ENCODE measurements at places on chromosomes 11 and 22. TPM values are rescaled to one million over a fixed set of nuclear protein-coding genes. Genes with fewer than 3 reads are reported as not detected.

Gene HSPB2
- not detected for total RNA-seq

GRCh38 chr11:69099180-69099579 lies 50.4 kb downstream of the TPCN2 start:
- no peak overlapping the region for H3K4me3 ChIP-seq
- no peak overlapping the region for H3K27ac ChIP-seq
- H3K36me3 ChIP-seq = no peaks in the 10 kb centered on the region
- no peak for DNase-seq

GRCh38 chr22:26763633-26764361 lies 106.4 kb downstream of the MIAT start:
- H3K36me3 ChIP-seq = no peaks in the 10 kb centered on the region
- H3K4me1 ChIP-seq = no peaks in the 10 kb centered on the region
- H3K27ac ChIP-seq = no peak overlapping the region

- DNase-seq = no peak
- no peak overlapping the region for H3K4me3 ChIP-seq
- H3K27ac ChIP-seq = no peak overlapping the region
Measured at GRCh38 chr11:13859892-13860291, 102.6 kb upstream of the SPON1 start.

- no peaks in the 10 kb centered on the region for H3K27me3 ChIP-seq
- peaks cover 15% of the 10 kb centered on the region for H3K36me3 ChIP-seq
- peak overlapping the region; percentile 38 for H3K27ac ChIP-seq
Measured at GRCh38 chr22:36369922-36370791, 17.6 kb downstream of the MYH9 start.

- no peak for DNase-seq
- no peaks in the 10 kb centered on the region for H3K4me1 ChIP-seq
- H3K27ac ChIP-seq = no peak overlapping the region
- H3K4me3 ChIP-seq = no peak overlapping the region
- H3K27me3 ChIP-seq = no peaks in the 10 kb centered on the region
Measured at GRCh38 chr22:49077036-49077393, 750.7 kb downstream of the BRD1 start.

DNA sequence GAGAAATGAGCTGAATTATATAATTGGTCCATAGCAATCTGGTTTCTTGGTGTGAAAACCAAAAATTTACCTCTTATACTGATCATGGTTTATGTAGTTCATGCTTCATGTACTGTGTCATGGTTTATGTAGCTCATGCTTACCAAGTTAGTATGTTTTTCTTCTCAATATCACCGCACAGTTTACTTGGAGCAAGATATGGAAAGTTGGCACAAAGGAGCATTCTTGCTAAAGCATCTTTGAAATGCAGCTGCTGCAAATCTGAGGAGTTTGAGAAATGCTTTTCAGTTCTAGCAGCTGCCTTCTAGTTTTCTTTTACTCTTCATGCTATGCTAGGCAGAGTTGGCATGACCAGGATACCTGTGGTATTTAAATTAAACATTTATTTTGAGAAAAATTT lies 4.5 kb downstream of the OR10G7 start:
- no peaks in the 10 kb centered on the region for H3K36me3 ChIP-seq
- no peak for DNase-seq
- no peaks in the 10 kb centered on the region for H3K27me3 ChIP-seq
- no peaks in the 10 kb centered on the region for H3K4me1 ChIP-seq

DNA sequence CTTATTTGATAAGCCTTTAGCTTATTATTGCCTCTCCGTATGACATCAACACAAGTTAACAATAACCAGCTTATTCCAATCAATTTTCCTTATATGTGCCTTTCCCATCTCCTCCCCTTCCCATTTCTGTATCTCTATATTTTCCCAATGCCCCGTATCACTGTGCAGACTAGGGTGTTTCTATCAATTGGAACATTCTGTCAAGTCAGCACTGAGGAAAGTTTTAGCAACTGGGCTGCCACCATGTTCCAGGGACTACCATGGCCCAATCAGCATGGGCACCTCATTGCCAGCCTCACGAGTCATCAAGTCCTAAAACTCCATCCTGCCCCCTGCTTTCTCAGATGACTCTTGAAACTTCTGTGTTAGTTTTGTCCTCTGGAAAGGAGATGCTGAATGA lies 973.1 kb upstream of the CNTN5 start:
- H3K27me3 ChIP-seq = no peaks in the 10 kb centered on the region
- H3K27ac ChIP-seq = no peak overlapping the region
- H3K4me3 ChIP-seq = no peak overlapping the region
- H3K36me3 ChIP-seq = no peaks in the 10 kb centered on the region
- H3K4me1 ChIP-seq = no peaks in the 10 kb centered on the region

- H3K27me3 ChIP-seq = no peaks in the 10 kb centered on the region
- no peak for DNase-seq
- H3K4me3 ChIP-seq = no peak overlapping the region
- no peaks in the 10 kb centered on the region for H3K4me1 ChIP-seq
- no peaks in the 10 kb centered on the region for H3K36me3 ChIP-seq
Measured at GRCh38 chr11:88104408-88104807, 70.8 kb downstream of the RAB38 start.

GRCh38 chr22:47204002-47204979 lies 441.8 kb downstream of the TBC1D22A start:
- no peak overlapping the region for H3K4me3 ChIP-seq
- H3K27ac ChIP-seq = no peak overlapping the region
- H3K27me3 ChIP-seq = no peaks in the 10 kb centered on the region
- H3K4me1 ChIP-seq = no peaks in the 10 kb centered on the region

GRCh38 chr11:64000740-64001483 lies 14.7 kb downstream of the OTUB1 start:
- no peaks in the 10 kb centered on the region for H3K27me3 ChIP-seq
- peaks cover 4% of the 10 kb centered on the region for H3K36me3 ChIP-seq
- no peak overlapping the region for H3K4me3 ChIP-seq

GRCh38 chr11:105108247-105108646 lies 31.3 kb downstream of the CARD18 start:
- DNase-seq = no peak
- no peak overlapping the region for H3K4me3 ChIP-seq
- no peak overlapping the region for H3K27ac ChIP-seq
- H3K27me3 ChIP-seq = no peaks in the 10 kb centered on the region
- H3K4me1 ChIP-seq = no peaks in the 10 kb centered on the region
- no peaks in the 10 kb centered on the region for H3K36me3 ChIP-seq

DNA sequence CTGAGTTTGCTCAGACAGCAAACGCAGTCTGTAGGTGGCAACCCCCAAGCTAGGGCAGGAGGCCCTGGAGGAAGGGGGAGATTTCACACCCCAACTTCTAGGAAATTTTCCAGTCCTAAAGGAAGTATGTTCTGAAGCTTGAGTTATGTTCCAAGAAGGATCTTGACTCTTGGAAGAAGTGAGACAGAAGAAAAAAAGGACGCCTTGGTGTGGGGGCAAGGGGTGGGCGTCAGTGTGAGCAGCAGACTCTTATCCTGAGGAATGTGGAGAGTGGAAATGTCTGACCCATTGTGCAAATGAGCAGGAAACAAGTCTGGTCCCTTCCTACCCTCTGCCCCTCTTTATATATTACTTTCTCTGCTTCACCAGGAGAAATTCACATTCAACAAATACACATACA lies 368.5 kb upstream of the NARS2 start:
- no peak overlapping the region for H3K4me3 ChIP-seq
- no peaks in the 10 kb centered on the region for H3K36me3 ChIP-seq
- no peaks in the 10 kb centered on the region for H3K27me3 ChIP-seq
- no peak for DNase-seq
- no peak overlapping the region for H3K27ac ChIP-seq
- H3K4me1 ChIP-seq = no peaks in the 10 kb centered on the region

- no peak for DNase-seq
- H3K4me3 ChIP-seq = no peak overlapping the region
- H3K36me3 ChIP-seq = no peaks in the 10 kb centered on the region
- H3K27ac ChIP-seq = no peak overlapping the region
- H3K4me1 ChIP-seq = no peaks in the 10 kb centered on the region
Measured at GRCh38 chr11:26478710-26479109, 93.4 kb downstream of the MUC15 start.

- H3K36me3 ChIP-seq = no peaks in the 10 kb centered on the region
- H3K4me1 ChIP-seq = peaks cover 6% of the 10 kb centered on the region
- H3K27me3 ChIP-seq = no peaks in the 10 kb centered on the region
- no peak overlapping the region for H3K4me3 ChIP-seq
- no peak for DNase-seq
Measured at GRCh38 chr11:48079596-48079995, 99.2 kb downstream of the PTPRJ start.

GRCh38 chr11:39462506-39462905 lies 1996.9 kb downstream of the LRRC4C start:
- no peak for DNase-seq
- H3K4me1 ChIP-seq = no peaks in the 10 kb centered on the region
- no peak overlapping the region for H3K4me3 ChIP-seq
- H3K27me3 ChIP-seq = no peaks in the 10 kb centered on the region
- H3K27ac ChIP-seq = no peak overlapping the region

DNA sequence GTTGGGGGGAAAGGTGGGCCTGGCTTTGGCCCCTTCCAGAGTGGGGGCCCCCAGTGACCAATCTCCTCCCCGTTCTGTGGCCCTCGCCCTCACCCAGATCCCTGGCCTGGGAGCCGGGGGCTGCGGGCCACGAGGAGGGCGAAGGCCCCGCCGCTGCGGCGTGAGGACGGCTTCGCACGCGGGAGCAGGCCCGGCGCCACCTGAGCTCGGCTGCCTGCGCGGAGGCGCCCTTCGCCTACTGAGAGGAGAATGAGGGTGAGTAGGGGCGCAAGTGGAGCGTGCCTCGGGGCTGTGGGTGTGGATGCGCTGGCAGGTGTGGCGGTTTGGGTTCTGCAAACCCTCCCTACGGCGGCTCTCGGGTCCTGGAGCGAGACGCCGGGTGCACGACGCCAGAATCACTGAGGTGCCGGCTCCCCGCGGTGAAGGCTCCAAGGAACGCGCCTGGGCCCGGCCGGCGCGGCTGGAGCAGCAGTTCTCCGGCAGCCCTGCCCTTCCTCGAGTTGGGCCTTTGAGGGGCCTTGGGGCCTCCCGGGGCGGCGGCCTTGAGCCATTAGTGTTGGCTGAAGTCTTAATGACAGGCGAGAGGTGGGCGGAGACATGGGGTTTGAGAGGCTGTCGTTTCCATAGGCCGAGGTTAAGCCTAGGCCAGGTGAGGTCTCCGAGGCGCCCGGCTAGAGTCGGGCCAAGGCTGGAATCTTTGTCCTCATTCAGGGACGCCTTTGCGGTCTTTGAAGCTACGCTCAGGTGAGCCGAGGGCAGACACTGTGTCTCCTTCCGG lies 65.3 kb downstream of the CTTN start:
- no peaks in the 10 kb centered on the region for H3K27me3 ChIP-seq
- DNase-seq = no peak
- H3K36me3 ChIP-seq = no peaks in the 10 kb centered on the region
- no peaks in the 10 kb centered on the region for H3K4me1 ChIP-seq
- H3K27ac ChIP-seq = no peak overlapping the region
- no peak overlapping the region for H3K4me3 ChIP-seq

DNA sequence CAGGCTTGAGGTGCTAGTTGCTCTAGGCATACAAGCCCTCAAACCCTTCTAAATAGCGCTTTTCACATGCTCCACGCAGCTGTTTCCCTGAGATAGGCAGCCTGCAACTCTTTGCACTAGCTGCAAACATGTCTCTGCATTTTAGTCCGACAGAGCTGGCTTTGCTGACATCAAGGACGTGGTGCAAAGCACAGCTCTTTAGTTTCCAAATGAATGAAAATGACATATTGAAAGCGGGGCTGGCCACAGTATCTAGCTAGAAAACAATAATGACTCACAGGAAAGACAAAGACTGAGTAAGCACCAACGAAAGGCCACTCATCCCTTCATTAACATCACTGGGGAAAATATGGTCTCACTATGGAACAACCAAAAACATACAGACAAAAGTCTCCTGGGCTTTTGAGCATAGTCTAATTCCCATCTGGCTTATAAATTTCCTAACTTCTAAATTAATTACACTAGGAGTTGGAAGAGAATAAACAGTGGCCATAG lies 15.3 kb upstream of the ZC3H12C start:
- no peaks in the 10 kb centered on the region for H3K27me3 ChIP-seq
- H3K27ac ChIP-seq = no peak overlapping the region
- H3K36me3 ChIP-seq = no peaks in the 10 kb centered on the region
- no peak for DNase-seq
- H3K4me3 ChIP-seq = no peak overlapping the region
- H3K4me1 ChIP-seq = no peaks in the 10 kb centered on the region

- H3K4me1 ChIP-seq = peaks cover 58% of the 10 kb centered on the region
- no peaks in the 10 kb centered on the region for H3K27me3 ChIP-seq
- DNase-seq = no peak
Measured at GRCh38 chr22:42313204-42313603, 42.8 kb upstream of the TCF20 start.

All from CD8-positive, alpha-beta memory T cell (primary cell).